ENCODE measurements at places on chromosomes 3 and 15.

DNA sequence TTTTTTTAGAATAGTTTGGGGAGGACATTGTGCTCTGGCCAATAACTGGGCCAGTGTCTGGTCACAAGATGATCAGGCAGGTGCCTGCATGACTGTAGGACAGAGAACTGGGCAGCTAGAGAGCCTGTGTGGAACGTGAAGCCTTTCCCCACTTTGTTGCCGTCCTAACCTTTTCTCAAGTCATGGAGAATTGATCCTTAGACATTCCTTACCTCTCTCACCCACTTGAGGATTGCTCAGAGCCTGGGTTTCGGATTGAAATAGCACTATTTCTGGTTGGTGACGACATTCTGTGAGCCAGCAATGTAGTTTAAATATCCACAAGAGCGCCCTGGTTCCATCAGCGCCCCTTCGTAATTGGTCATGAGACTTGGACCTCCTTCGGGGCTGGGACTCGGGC, 138.4 kb downstream of the IGF1R start:
- DNase-seq = no peak

DNA sequence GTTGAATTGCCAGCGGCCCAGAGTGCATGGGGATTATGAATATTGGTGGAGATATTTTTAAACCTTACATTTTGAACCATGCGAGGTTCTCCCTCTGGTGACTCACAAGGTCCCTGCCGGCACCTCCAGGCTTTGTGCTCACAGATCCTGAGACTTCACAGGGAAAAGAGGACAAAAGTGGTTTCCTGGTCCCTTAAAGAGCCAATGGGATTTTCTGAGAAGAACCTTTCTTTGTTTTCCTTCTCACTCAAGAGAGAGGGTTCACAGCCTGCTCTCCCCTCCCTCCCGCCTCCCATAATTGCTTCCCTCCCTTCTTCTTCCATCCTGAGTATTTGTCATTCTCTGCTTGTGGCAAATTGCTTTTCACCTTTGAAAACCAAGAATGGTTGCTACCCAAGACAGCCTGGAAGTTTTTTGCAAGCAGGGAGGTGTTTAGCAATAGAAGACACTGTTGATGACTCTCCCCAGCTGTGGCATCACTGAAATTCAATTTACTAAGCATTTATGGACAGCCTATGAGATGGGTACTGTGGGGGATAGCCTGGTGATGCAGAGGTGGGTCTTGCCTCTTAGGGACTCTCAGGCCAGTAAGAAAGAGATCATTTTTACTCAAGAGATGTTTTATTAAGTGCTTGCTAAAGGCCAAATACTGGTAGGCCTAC, 76.6 kb downstream of the CPN2 start:
- DNase-seq = no peak

GRCh38 chr15:29092376-29093064, 177.1 kb downstream of the NSMCE3 start:
- DNase-seq = no peak

DNA sequence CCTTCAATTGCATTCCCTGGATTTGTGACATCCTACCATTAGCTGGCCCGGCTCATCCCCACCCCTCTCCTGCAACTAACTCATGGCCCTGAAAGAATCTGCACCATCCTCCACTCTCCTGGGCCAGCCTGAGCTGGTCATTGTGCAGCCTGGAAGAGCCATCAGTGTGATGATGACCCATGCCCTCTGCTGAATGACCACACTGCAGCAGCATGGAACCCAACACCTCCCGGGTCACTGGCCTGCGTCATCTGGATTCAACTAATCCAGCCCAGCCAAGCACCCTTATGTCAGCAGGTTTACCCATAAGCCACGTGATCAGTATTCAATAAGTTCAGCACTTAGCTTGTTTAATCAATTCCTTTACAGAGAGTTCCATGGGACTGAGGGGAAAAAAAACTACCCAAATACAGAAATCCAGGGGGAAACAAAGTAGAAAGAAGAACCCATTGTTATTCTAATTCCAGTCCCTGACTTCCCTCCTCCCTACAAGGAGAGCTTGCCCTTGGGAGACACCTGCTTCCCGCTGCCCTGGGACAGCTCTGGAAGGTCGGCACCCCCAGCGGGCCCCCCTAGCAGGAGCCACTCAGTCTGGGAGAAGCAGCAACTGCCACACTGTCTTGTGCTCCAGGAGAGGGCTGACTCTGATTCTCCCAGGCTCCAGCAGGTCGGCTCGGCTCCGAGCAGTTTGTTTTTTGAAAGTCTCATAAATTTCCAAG, 309.1 kb upstream of the TLE3 start:
- DNase-seq = no peak

- no peak for DNase-seq
These were observed 514.4 kb upstream of the ARRDC4 start for GRCh38 chr15:97446138-97446537.

GRCh38 chr15:45391746-45392583, 13.6 kb upstream of the GATM start:
- no peak for DNase-seq

GRCh38 chr3:68866157-68866556, 66.2 kb downstream of the TAFA4 start:
- DNase-seq = no peak

GRCh38 chr3:49454898-49455681, 15.0 kb upstream of the DAG1 start:
- no peak for DNase-seq

DNA sequence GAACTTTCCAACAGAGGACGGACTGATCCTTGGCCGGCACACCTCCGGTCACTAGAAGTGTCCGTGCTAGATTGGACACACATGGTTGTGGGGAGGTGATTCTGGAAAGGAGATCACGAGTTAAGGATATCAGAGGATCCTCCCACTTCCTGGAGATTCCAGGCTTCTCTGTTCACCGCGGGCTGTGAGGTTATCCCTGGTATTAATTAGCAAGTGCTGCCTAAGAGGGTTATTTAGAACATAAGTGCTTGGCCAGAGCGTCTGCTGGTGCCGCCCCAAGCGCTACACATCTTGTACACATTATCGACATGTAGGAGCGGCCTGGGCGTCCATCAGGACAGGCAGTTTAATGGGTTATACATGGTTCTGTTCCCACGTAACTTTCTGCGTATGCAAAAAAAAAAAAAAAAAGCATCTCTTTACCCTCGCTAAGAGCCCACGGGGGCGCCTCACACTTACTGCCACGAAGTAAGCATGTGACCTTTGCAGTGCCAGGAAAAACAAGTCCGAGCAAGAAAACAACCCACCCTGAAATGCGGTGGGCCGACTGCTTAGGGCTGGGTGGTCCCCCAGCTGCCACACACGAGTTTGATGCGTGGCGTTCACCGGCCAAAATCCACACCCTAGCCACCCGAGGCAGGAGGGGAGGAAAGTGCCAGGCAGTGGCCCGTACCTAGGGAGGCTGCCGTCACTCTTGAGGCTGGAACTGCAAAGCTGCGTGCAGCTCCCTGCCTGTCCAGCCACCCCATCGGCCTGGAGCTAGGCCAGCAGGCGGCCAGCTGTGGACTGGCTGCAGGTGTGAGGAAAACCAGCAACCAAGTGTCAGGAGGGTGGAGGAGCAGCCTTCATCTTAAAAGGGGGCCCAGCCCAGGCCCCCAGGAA, 78.0 kb downstream of the CPN2 start:
- DNase-seq = no peak
